ENCODE measurements at places on chromosomes 5 and 9. TPM values are rescaled to one million over a fixed set of nuclear protein-coding genes. Genes with fewer than 3 reads are reported as not detected.

TGFBR1 gene
- total RNA-seq: 24.1 TPM

SELENOP gene
- 129 TPM for total RNA-seq

DNA sequence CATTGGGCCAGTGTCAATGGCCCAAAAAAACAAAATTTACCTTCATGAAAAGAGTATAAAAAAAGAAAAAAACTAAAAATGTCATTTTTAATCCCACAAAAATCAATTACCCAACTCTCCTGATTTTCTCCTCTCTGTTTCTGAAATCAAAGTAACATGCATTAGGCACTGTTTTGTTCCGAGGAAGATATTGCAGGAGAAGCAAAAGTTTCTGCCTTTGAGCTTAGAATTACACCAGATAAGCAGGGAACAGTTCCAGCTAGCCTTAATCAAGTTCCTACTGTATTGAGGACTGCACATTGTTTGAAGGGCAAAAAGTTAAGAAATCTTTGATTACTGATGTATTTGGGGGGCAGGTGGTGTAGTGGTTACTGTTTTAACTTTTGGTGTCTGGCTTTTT is 1.1 kb upstream of the PRKAA1 start:
- no peak for DNase-seq

DNA sequence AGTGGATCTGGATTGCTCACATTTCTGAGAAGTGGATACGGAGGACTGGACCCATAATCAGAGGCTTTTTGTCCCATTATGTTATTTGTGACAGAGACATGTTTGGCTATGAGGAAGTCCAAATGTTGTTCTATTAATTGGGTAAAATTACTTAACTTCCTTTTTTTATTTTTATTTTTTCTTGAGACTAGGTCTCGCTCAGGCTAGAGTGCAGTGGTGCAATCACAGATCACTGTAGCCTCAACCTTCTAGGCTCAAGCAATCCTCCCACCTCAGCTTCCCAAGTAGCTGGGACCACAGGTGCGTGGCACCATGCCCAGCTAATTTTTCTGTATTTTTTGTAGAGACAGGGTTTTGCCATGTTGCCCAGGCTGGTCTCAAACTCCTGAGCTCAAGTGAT is 11.9 kb upstream of the PGGT1B start:
- no peak for DNase-seq

- DNase-seq: no peak
Observed at GRCh38 chr9:133464638-133465037, 4.9 kb downstream of the CACFD1 start.

- DNase-seq: peak; percentile 42
Observed at GRCh38 chr9:36142510-36143244, 6.1 kb downstream of the GLIPR2 start.

GRCh38 chr9:27791311-27791710 is 218.0 kb upstream of the C9orf72 start:
- no peak for DNase-seq

GRCh38 chr9:34559624-34560455 is 29.7 kb downstream of the CNTFR start:
- peak; percentile 60 for DNase-seq
